ENCODE measurements at places on chromosomes 16 and 17.

DNA sequence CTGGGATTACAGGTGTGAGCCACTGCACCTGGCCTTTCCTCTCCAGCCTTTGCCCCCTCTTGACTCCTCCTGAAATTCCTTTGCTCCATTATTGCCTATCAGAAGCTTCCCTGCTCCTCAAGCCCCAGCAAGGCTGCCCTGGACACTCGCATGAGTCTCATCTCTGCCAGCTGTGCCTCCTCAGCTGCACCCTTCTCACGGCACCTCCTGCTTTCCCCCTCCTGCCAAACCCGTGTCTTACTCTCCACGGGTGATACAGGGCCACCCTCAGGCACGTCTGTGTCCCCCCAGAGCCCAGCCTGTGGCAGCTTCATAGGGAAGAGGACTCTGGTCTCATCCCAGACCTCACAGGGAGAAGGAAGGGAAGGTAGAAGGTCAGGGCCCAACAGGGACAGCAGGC, 15.4 kb downstream of the G6PC3 start:
- DNase-seq: no peak

DNA sequence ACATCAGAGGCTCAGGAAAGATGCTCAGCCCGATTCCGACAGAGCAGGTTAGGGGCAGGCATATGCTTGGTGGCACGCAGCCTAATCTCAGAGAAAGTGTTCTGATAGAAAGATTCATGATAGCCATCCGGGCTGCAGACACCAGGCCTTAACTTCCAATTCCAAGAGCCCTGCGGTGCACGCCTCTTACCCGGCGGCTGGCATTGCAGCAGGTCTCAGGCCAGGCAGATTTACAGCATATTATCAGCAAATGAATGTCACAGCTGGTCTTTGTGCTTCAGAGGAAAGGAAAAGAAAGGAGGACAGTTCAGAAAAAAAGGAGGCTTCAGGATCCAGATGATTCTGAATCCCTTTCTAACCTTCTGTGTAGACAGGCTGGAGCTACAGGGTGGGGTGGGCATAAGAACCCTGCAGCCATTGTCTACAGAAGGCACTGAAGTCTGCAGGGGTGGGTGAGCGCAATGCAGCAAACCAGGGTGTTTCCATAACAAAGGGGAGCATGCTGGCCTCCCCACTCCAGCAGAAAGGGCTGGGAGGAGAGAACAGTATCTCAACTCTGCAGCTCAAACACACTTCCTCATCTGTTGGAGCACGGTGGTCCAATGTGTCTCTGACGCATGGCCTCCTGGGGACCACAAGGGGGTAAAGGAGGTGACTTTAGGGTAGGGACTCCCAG, 277.4 kb upstream of the XYLT1 start:
- DNase-seq: no peak

- no peak for DNase-seq
These were observed 44.0 kb upstream of the CLEC18B start for GRCh38 chr16:74465281-74465680.

DNA sequence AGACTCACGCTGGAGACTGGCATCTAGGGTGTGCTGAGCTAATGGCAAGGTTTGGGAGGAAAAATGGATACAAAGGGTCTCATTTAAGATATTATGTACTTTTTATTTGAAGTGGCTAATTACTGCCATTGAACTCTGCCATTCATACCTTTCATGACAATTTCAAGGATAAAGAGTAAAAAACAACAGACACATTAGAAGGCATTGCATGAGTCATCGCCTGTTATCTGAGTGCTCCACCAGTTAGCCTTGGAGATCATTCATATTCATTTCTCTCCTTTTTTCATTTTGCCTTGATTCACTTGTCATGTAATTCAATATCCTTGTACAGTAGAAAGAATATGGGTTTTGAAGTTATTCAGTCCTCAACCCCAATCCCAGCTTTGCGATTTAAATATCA, 109.5 kb downstream of the CDH8 start:
- DNase-seq: no peak

DNA sequence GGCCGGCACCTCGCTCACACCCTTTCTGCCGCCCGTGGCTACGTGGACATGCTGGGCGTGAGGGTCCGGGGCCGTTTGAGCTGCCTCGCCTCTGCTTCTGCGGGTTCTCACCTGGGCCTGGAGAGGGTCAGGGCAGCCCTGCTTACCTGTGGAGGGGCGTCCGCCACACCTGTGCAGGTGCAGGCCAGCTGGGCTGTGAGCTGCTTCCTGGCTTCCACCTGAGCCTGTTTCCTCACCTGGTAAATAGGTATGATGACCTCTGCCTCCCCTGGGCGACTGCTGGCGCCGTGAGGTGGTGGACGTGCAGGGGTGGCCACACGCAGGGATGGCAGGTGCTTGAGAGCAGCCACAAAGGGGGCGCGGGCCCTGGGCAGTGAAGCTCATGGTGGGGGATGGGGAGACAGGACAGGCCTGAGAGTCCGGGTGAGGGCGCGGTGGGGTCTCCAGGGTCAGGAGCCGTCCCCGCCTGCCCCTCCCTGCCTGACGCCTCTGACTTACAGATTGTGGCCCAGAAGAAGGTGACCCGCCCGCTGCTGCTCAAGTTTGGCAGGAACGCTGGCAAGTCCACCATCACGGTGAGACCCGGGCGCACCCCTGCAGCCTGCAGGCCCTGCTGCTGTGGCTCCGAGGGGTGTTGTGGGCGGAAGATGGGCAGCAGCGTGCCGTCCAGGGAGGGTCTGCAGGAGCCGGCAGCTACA, 7.8 kb downstream of the CPNE7 start:
- no peak for DNase-seq

- DNase-seq: no peak
These were observed 398.5 kb downstream of the HAPSTR1 start for GRCh38 chr16:9489835-9490467.

- DNase-seq: no peak
These were observed 35.2 kb upstream of the GOSR2 start for GRCh38 chr17:46887717-46888116.

GRCh38 chr16:58451945-58452401, 48.0 kb upstream of the NDRG4 start:
- DNase-seq: no peak

DNA sequence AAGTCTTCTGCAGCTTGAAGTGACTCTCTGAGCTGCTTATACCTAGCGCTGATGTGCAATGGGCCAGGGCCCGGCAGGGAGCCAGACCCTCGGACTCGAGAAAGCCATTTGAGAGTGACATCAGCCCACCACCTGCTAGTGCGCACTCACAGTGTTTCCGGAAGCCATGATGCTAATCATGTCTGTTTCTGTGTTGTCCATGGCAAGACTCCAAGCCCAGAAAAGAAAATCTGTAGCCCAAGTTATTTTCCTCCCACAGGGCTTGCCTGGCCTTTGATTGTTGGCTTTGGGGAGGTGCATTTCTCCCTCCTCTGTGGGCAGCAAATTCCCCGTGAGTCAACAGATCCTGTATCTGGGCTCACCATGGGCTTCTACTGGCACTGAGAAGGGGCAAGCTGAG, 1.8 kb upstream of the CDRT4 start:
- DNase-seq: no peak

- DNase-seq: peak; percentile 83
These were observed 11.4 kb downstream of the ZNF629 start for GRCh38 chr16:30775392-30776188.

- no peak for DNase-seq
These were observed 22.1 kb downstream of the FCSK start for GRCh38 chr16:70476272-70477020.

GRCh38 chr16:58499615-58500351, at the start of gene NDRG4:
TSS of gene NDRG4 (plus strand) at chr16:58500143. CDS start at chr16:58500249, 106 bp downstream.
- peak; percentile 19 for DNase-seq

DNA sequence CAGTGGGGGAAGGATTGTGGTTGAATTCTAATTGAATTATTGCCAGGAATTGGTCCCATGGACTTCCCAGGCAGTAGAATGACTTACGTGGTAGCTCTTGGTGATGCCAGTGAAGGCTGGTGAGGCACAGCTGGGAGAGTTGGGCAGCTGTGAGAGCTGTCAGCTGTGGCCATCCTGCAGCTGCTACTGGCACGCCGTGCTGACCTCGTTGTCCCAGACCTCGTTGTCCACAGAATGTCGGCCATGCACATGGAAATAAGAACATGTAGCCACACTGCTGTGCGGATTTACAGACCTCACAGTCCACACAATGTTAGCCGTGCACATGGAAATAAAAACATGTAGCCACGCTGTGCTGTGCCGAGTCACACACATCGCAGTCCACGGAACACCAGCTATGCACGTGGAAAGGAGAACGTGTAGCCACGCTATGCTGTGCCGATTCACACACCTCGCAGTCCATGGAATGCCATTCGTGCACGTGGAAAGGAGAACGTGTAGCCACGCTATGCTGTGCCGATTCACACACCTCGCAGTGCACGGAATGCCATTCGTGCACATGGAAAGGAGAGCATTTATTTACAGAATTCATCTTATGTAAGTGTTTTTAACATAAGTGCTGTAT, 59.2 kb downstream of the BANP start:
- no peak for DNase-seq

DNA sequence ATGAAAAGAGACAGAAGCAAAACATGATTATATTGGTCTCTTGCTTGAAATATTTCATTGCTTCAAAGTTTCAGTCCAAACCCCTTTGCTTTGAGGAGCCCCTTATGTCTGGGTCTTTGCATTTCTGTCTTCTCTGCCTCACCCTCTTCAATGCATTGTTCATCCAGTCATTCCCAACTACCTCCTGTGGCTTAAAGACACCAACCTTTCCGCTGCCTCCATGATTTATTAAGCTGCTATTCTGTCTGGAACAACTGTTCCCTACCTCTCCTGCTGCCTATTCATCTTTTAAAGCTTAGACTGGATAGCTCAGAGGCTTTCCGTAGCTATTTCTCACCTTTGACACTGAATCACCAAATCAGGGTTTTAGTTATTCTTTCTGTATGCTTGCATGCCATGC, 2.3 kb downstream of the KRTAP3-2 start:
- no peak for DNase-seq

DNA sequence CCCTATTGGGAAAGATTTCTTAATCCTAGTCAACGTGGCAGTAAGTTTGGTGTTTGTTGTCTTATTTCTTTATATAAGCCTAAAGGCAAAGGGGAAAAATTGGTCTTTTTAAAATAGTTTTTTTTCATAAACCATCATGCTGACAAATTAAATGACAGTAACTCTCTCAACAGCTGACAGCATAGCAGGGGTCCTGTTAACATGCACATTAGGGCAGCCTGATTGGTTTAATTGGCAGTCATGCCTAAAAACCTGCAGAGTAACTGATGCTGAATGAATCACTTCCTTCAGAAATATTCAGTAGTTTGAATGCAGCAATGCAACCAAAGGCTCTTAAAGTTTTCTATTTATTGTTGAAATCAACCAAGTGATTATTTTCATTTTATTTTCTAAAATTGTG, 85.4 kb downstream of the ITFG1 start:
- DNase-seq: no peak

DNA sequence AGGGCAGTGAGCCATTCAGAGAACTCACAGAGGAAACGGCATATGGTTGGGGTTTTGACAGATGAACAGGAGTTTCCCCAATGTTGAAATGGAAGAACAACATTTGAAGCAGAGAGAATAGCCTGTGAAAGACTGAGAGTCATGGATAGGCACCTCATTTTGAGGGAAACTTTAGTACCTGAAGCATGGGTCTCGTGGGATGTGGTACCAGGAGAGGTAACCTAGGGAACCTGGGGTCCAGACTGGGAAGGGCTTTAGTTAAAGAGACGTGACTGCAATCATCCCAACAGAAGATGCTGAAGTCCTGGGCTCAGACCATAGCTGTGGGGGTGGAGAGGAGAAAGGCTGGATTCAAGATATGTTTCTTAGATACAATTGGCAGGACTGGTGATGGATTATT, 137.8 kb upstream of the CCL2 start:
- DNase-seq: no peak

GRCh38 chr17:35912942-35913341, 17.6 kb downstream of the RDM1 start:
- DNase-seq: no peak

DNA sequence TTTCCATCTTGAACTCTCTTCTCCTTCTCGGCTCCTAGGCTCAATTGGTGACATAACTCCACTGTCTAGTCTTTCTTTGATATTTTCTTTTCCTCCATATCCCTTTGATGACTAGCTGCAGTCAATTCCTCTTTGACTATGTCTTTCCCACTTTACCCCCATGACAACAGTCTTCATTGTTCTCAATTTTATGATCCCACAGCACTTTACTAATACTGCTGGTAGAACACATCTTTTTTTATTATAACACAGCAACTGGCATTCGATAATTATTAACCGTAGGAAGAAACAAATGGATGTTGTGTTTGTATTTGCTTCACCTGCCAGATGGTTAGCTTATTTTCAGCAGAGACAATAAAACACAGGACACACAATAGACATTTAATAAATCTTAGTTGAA, 1.3 kb downstream of the KRTAP3-3 start:
- no peak for DNase-seq

- DNase-seq: no peak
These were observed 6.7 kb downstream of the ITGA3 start for GRCh38 chr17:50062293-50063243.

GRCh38 chr16:56426585-56426984, 1.2 kb upstream of the AMFR start:
- DNase-seq: no peak

GRCh38 chr16:56667581-56668571, at the start of gene MT1G:
TSS of gene MT1G (minus strand) at chr16:56668065. CDS start at chr16:56667993, 72 bp downstream.
- DNase-seq: no peak

DNA sequence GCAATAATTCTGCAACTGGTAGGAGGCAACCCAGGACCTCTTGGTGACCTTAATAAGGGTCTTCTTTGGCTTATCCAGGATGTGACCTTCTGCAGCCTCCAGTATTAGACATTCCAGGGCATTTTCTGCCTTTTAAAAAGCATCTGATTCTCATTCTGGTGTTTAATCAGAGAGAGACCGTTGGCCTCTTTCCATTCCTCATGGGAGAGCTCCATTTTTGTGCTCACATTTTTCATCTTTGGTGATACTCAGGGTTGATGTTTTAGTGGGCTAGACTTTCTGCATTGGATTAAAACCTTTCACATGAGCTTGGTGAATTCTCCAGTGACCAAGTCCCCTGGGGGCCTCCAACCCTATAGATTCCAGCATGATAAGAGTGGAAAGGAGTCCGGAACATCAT, 150.2 kb upstream of the CACNG5 start:
- no peak for DNase-seq

DNA sequence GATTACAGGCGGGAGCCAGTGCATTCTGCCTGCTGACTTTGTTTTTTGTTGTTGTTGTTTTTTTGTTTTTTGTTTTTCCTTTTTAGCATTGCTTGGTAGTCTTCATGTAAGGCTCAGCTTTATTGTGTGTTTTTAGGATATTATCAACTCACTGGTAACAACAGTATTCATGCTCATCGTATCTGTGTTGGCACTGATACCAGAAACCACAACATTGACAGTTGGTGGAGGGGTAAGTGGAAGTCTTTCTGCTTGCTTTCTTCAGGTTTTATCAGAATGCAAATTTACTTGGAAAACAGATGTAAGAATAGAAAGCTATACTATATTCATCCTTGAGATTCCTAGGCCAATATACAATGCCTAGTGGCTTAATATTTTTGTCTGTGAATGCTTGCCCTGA, 3.3 kb upstream of the CMTM1 start:
- DNase-seq: no peak
